ENCODE measurements at places on chromosomes 2 and 18. TPM values are rescaled to one million over a fixed set of nuclear protein-coding genes. Genes with fewer than 3 reads are reported as not detected.

DNA sequence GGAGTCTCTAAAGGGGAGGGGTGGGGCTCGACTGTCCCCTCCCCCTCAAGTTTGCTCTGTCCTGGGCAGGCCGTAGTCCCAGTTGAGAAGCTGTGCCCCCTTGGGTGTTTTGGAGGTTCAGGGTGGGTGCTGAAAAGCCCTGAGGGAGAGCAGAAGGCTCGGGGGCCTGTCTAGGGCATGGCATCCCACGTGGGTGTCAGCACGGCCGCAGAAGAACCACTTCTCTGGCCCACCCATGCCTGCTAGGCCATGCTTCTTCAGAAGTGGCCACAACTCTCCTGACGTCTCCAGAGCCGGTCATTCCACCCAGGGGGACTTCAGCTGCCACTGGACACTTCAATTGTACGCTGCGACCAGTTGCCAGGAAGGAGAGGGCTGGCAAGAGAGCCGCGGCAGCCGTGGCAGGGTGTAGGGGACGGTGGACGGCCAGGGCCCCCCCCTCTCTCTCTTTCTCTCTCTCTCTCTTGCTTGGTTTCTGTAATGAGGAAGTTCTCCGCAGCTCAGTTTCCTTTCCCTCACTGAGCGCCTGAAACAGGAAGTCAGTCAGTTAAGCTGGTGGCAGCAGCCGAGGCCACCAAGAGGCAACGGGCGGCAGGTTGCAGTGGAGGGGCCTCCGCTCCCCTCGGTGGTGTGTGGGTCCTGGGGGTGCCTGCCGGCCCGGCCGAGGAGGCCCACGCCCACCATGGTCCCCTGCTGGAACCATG lies at the start of gene INPP5D:
TSS of gene INPP5D (plus strand) at position 546 of the 704 bp plus-strand sequence. CDS start at position 683, 137 bp downstream.
- no peak for DNase-seq

DNA sequence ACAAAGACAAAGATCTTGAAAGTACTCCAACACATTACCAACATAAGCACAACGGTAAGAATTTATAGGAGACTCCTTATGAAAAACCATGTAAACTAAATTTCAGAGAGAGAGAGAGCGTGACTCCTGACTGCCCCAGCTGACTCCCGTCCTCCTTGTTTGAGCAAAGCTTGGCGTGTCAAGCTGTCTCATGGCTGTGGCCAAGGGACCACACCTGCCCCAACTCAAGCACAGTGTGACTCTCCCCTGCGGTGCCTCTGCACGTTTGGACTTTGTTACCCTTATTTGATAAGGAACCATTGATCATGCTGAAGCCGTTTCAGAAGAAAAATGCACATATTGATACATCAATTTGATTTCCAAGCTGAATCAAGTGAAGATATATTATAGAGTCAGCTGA lies 124.8 kb downstream of the COL6A3 start:
- DNase-seq: no peak

The PNKD gene
- total RNA-seq: 56.3 TPM

- DNase-seq: no peak
These were observed 318.0 kb downstream of the ALK start for GRCh38 chr2:29603341-29603740.

DNA sequence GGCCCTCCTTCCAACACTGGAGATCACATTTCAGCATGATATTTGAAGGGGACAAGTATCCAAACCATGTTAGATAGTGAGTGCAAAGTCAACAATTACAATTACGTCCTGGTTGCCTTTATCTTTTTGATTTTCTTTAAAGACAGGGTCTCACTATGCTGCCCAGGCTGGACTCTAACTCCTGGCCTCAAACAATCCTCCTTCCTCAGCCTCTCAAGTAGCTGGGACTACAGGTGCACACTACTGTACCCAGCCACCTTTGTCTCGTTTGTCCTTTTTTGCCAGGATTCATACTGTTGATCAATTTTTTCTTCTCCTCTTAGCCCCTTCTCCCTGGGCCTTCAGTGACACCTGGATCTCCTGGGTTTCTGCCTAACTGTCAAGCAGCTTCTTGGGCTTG lies 240.5 kb upstream of the FANCL start:
- no peak for DNase-seq

DNA sequence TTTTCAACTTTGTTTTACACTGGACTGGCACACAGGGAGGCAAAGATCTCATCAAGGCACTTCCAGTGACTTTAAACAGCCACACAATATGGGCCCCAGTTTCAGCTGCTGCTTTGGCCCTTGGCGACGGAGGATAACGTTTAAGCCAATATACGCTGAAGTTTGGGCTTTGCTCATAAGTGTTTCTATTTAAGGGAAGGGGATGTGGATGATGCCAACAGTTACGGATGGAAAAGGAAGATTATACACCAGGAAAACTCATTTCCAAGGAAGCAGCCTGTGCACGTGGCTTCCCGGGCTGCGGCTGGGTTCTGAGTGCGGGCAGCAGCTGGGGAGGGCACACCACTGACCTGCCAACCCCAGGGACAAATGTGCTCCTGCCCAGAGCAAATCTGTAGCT lies 151.1 kb downstream of the SH3BP4 start:
- DNase-seq: no peak

The RGPD4 gene
- total RNA-seq: not detected

DNA sequence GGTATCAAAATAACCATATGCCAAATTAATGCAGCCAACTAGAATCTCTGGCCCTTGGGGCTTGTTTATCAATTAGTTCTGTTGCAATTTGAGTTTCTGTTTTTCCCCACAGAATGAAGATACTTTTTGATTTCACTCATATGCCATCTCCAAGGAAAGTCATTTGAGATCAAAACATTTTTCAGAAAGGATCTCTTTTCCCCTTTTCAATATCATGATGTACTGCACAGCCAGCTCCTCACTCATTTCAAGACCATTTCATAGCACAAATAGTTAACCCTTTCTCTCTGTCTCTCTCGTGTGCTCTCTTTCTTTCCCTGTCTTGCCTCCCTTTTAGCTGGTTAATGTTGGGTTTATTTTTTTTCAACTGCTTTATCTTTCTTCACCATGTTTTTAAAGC lies 387.3 kb downstream of the STK39 start:
- DNase-seq: no peak

The CFAP221 gene
- 8.1 TPM for total RNA-seq

DNA sequence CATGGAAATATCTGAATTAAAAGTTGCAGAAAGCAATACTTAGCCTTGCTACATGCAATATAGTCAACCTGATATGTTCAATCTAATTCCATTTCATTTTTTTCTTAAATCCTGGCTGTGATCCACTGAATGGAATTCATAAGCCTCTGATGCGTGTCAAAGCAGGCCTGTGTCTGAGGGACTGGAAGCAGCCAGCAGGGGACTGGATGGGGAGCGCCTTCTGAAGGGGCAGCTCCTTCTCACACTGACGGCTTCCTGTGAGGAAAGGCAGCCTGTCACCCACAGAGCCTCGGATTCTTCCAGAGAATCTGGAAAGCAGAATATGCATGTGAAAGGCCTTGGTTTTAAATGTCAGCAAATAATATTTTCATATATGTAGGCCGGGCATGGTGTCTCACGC lies 73.5 kb downstream of the KCNF1 start:
- DNase-seq: no peak

DNA sequence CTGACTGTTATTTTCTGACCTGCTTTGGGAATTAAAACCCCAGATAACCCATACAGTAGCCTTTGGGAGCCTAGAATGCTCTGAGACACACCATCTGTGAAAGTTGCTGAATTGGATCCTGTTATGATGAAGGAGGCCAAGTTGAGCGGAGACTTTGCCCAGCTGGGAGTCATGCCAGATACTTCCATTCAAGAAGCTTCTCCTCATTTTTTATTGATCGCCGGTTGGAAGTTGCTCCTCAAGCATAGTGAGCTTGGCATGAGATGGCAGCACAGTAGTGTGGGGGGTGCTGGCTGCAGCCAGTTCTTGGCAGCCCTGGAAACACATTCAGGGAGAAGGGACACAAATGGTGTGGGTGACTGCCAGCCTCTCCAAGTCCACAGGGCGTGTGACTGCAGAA lies 270.7 kb upstream of the NRP2 start:
- no peak for DNase-seq

DNA sequence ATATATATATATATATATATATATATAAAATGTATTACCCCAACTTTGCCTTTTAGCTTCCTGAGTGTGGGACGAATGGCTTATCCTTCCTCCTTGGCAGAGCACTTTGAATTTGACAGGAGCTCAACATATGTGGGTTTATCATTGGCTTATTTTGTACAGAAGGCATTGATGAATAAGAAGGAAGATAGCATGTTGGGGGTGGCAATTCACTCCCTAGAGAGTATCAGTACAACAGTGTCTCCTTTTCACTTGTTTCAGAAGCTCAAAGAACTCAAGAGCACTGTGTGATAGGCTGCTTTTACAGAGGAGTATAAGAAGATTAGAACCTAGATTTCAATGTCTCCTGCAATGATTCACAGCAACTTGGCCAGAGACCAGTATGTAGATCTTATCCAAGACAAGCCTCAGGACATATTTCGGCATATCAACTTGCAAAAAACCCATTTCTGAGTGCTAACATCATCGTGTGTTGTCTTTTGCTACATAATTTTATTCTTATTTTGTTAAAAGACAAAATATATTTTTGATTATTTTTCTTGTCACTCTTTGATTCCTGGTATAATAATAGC lies 345.8 kb downstream of the SOCS6 start:
- no peak for DNase-seq

DNA sequence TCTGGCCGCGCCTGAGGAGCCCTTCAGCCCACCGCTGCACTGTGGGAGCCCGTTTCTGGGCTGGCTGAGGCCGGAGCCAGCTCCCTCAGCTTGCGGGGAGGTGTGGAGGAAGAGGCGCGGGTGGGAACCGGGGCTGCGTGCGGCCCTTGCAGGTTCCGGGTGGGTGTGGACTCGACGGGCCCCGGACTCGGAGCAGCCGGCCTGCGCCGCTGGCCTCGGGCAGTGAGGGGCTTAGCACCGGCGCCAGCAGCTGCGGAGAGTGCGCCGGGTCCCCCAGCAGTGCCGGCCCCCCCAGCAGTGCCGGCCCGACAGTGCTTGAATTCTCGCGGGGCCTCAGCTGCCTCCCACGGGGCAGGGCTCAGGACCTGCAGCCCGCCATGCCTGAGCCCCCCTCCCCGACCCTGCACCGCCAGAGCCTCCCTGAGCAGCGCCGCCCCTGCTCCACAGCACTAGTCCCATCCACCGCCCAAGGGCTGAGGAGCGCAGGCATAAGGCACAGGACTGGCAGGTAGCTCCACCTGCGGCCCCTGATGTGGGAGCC lies 534.2 kb downstream of the ZNF804A start:
- DNase-seq: no peak

DNA sequence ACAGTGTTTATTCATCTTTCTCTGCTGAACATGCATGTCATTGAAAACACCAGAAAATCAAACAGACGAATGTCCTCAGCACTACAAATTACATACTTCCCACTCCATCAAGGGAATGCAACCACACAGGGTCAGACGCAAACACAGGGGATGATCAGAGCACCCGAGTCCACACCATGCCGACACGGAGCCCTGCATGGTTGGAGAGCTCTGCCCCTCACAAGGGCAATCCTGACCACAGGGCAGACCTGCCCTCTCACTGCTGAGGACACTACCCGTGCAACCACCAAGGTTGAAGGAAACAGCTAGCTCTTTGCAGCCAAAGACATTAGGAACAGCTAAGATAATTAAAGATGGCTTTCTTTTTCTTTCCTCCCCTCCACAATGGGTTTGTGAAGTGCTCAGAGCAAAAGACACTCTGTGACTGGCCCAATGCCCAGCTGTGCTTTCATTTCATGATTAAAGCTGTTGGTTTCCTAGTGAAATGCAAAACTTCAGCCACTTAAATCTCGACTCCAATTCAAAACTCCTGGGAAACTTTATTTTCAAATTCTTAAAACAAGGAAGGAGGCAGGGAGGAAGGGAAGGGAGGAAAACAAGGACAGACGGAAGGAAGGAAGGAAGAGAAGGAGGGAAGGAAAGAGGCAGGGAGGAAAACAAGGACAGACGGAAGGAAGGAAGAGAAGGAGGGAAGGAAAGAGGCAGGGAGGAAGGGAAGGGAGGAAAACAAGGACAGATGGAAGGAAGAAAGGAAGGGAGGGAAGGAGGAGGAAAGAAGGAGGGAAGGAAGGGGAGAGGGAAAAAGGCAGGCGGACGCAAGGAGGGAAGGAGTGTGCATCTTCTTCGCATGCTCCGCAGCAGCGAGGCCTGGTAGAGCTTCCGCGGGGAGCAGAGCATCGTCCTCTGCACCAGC lies 65.8 kb downstream of the NDUFA10 start:
- no peak for DNase-seq

- no peak for DNase-seq
These were observed 20.6 kb upstream of the ZNF804A start for GRCh38 chr2:184577743-184578142.

The RNF152 gene
- total RNA-seq: 18.3 TPM

DNA sequence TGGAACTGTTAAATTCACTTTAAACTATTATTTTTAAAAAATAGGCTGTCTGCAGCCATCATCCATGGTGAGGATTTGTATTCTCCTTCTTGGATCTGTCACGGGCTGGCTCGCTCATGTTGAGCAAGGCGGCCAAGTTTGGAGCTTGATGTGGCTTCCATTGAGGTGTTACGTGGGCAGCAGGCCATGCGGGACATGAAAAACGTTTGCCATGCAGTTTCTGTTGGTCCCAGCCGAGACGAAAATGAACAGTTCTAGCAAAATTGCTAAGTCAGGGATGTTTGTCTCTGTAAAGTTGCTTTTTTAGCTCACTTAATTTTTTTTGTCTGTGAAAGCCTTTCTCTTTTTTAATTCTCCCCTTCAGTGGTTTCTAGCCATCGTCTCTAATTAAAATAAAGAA lies 70.2 kb upstream of the MGAT5 start:
- no peak for DNase-seq

The EVX2 gene
- 3.7 TPM for total RNA-seq

DNA sequence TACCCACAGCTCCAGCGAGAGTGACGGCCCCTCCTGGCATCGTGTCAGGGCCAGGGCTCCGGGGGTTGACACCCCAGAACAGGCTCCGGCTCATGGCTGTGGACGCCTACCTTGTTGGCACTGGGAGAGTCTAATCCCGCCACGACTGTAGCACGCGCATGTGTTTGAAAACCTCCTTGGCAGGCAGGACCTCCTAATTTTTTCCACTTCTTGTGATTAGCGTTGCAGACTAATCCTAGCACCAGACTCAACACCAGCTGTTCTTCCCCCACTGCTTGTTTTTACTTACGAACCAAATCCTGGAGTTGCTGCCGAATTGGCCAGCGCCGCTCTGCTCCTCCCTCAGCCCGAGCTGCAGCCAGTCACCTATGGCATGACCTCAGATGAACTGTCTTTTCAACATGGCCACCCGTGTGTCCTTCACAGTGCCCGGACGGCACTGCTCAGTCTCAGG lies 110.7 kb downstream of the KLHL29 start:
- DNase-seq: no peak

DNA sequence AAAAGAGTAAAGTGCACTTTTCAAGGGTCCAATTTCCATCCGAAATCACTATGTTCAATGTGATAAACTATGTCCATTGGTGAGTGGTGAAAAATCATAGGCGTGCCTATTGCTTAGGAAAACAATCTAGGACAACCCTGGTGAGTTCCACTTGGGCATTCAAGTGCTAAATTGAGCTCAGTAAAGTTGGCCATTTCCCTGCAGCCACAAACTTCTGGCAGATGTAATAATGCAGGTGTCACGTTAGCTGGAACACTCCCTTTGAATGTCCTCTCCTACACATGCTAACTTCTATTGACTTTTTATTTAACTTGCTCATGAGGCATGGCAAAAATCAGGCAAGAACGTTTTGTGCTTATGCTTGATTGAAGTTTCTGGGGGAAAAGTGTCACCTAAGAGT lies 67.1 kb downstream of the CPS1 start:
- no peak for DNase-seq

GRCh38 chr2:24111407-24111901 lies 11.7 kb downstream of the PFN4 start:
- DNase-seq: no peak

GRCh38 chr2:81078631-81079030 lies 774.1 kb upstream of the LRRTM1 start:
- DNase-seq: no peak

The SLC30A3 gene
- not detected for total RNA-seq

Measured in hepatocyte (in vitro differentiated cells).